Sigmoid colon (tissue), 7 donors: ENCODE measurements at places on chromosomes 3 and 15. TPM values are rescaled to one million over a fixed set of nuclear protein-coding genes. Genes with fewer than 3 reads are reported as not detected.
A peak's percentile ranks its signal among the peaks of the same experiment; 100 is the strongest.

DNA sequence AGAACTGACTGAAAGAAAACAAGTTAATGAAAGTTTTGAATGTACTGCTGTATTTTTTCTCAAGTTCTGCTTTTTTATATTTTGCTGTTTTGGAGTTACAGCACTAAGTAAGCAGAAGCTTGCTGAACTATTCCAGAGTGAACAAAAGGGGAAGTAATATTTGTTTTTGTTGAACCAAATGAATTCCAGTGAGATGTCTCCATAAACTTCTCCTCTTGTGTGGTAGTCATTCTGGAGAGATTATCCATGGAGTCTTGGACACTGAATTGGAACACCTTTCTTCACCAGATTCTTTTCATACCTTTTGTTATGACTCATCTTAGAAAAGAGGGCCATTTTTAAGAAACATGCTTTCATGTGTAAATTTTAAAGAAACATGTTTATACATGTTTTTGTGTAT is 8.8 kb downstream of the ANKUB1 start:
- H3K36me3 ChIP-seq: no peaks in the 10 kb centered on the region
- peak overlapping the region; percentile 22 for H3K27ac ChIP-seq
- no peaks in the 10 kb centered on the region for H3K27me3 ChIP-seq
- H3K4me3 ChIP-seq: no peak overlapping the region
- H3K4me1 ChIP-seq: no peaks in the 10 kb centered on the region

DNA sequence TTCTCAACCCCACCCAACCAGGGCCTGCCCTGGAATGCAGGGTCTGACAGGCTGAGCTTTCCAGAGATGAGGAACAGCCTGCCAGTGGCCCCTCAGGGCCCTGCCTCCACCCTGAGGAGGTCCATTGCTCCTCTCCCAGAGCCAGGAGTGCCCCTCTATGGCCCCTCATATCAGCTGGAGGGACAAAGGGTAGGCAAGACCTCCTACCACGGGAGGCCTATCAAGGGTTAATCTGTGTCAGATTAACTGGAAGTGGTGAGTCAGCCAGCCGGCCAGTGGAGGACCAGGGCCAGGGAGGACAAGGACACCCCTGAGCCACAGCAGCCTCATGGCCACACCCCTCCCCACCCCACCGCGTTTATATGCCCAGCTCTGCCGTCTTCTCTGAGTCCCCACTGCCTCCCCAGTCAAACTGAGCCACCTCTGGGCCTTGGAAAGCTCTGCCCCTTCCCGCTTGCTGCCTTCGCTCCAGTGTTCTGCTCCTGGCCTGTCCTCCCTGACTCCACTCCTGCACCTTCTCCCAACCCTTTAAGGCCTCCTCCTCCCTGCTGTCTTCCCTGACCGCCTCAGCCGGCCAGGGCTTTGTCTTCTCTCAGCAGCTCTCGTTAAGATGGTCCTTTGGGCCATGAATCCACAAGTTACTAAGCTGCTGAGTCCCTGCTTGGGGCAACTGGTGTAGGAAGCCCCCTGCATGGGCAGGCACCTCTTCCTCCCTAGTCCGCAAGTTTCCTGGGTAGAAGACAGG is 6.5 kb downstream of the CCDC33 start:
- H3K27ac ChIP-seq: no peak overlapping the region
- no peak overlapping the region for H3K4me3 ChIP-seq
- no peaks in the 10 kb centered on the region for H3K36me3 ChIP-seq
- H3K27me3 ChIP-seq: peaks cover 15% of the 10 kb centered on the region
- no peaks in the 10 kb centered on the region for H3K4me1 ChIP-seq

- H3K36me3 ChIP-seq: no peaks in the 10 kb centered on the region
- H3K4me1 ChIP-seq: no peaks in the 10 kb centered on the region
- H3K4me3 ChIP-seq: no peak overlapping the region
- H3K27ac ChIP-seq: no peak overlapping the region
- H3K27me3 ChIP-seq: no peaks in the 10 kb centered on the region
- no peak for DNase-seq
These were observed 559.3 kb downstream of the MECOM start for GRCh38 chr3:169103951-169104941.

DNA sequence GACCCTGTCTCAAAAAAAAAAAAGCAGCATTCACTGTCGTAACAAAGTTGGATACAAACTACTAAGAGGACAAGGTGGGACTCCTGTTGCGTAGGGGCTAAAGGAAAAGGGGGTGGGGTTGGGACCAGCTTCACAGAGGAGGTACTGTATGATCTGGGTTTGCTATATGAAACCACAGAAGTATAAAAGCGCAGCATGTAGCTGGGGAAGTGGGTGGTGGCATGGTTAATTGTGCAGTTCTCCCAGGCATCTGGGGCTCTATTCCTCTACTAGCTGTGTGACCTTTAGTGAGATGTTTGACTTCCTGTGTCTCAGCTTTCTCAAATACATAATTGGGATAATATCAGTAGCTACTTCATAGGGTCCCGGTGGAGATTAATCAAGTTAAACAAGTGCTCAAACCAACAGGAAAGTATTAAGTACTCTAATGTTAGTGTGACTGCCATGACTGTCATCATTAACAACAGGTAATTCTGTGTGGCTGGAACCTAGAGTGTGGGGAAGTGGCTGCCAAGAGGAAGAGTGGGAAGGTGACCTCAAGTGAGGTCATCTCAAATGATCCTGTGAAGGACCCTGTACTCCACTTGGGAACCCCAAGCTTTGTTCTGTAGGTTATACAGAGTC is 11.5 kb downstream of the PARP16 start:
- H3K4me3 ChIP-seq: no peak overlapping the region
- H3K4me1 ChIP-seq: peaks cover 7% of the 10 kb centered on the region
- DNase-seq: no peak
- no peaks in the 10 kb centered on the region for H3K27me3 ChIP-seq

Gene ROPN1
- not detected for total RNA-seq
